SK-N-SH (cell line): ENCODE measurements at places on chromosomes 2 and 18. TPM values are rescaled to one million over a fixed set of nuclear protein-coding genes. Genes with fewer than 3 reads are reported as not detected.

Gene STK36
- 53.5 and 83.2 TPM in 2 replicates for polyA plus RNA-seq

Gene SLC66A3
- polyA plus RNA-seq: 49.0 and 53.9 TPM in 2 replicates

DNA sequence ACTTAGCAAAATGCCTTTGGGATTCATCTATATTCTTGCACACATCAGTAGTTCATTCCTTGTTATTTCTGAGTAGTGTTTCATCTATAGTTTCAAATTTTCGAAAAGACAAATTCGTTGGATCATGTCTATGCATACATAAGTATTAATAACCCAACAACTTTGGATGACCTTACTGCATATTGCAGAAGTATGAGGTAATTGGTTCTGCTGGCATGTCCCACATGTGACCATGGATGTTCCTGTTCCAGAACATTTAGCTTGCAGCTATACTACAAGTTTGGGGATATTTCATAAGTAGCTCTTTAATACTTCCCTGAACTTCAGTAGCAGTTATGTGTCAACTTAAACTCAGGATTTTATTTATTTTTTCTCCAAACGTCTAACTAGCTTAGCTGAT is 44.9 kb downstream of the APLF start:
- no peak for DNase-seq

Gene SPATA3
- polyA plus RNA-seq: not detected in 2 replicates

DNA sequence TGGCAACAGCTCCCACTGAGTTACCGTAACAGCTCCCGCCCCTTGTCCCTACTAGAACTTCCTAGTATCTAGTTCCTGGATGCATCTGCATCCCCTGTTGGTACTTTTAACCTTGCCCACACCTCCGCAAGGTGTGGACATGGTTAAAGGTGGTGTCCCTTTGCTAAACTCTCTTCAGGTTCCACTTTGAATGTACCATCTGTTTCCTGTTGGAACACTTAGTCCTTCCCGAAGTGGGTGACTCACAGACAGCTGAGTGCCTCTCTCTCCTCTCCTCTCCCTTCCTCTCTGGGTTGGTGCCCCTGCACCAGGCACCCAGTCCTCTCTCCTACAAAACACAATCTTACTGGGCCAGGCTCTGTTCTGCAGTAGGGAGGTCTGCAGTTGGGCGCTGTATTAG is 19.6 kb upstream of the REL start:
- DNase-seq: no peak

Gene CHRNA1
- 0.02 and 0.08 TPM in 2 replicates for polyA plus RNA-seq

Gene IGFBP2
- polyA plus RNA-seq: 668 and 695 TPM in 2 replicates

- DNase-seq: no peak
These were observed 295.7 kb downstream of the XIRP2 start for GRCh38 chr2:167183931-167184330.

Gene CHRNG
- not detected in 2 replicates for polyA plus RNA-seq

Gene ANKRD62
- polyA plus RNA-seq: not detected in 2 replicates

DNA sequence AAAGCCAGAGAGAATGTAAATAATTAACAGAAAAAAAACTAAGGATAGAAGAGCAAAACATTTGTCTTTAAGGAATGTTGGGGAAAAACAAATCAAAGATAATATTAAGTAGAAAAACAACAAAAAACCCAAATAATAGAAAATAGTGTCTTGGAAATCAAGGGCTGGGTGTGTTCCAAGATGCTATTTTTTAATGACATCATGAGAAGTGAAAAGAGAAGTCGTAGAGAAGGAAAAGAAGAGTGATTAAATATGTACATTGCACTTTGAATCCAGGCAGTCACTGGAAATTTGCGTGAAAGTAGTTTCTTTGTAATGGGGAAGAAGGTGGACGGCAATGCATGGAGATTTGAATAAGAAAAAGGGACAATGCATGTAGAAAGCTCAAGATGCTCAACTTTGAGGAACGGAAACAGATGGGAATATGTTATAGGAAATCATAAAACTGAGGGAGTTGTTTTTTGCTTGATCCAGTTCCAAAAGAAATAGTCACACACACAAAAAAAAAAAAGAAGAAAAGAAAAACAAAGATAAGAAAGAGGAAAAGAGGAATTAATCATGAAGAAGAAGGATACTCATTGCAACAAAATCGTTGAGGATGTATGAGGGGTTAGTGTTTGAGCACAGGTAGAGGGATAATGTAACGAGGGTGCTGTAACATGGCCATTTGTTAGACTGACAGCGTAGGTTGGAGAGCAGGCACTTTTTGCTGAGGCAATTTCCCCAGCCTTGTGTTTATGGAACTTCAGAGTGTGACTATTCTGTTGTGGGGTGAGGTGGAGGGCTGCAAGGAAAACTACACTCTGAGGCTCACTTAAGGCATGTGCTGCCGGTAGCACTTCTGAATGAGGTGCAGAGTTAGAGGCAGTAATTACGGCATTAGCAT is 184.1 kb downstream of the CALCRL start:
- DNase-seq: no peak

DNA sequence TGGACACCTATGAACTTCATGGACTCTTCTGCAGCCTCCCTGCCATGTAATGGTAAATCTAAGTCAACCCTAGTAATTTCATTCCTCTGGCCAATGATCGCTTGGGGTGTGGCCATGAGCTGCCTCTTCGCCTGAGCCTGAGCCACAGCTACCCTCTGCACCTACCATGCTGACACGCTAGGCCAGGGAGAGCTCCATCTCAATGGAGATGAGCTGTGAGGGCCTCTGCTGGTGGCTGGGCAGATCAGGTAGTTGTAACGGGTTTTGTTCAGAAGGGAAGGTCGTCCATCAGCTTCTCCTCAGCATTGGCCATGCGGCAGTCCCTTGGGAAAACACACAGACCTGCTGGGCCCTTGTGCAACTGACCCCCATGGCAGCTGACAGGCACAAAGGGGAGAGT is 24.4 kb downstream of the MPHOSPH10 start:
- no peak for DNase-seq

Gene PLA2R1
- not detected in 2 replicates for polyA plus RNA-seq

GRCh38 chr2:39356922-39357639 is 80.0 kb downstream of the MAP4K3 start:
- peak; percentile 14 for DNase-seq

- DNase-seq: no peak
These were observed 176.1 kb downstream of the INSIG2 start for GRCh38 chr2:118264232-118264990.

- DNase-seq: no peak
These were observed 153.6 kb upstream of the CBLN2 start for GRCh38 chr18:72697706-72698105.

GRCh38 chr2:144430722-144431391 is 89.1 kb downstream of the ZEB2 start:
- DNase-seq: peak; percentile 8

GRCh38 chr18:57475903-57476302 is 40.7 kb downstream of the ONECUT2 start:
- no peak for DNase-seq

DNA sequence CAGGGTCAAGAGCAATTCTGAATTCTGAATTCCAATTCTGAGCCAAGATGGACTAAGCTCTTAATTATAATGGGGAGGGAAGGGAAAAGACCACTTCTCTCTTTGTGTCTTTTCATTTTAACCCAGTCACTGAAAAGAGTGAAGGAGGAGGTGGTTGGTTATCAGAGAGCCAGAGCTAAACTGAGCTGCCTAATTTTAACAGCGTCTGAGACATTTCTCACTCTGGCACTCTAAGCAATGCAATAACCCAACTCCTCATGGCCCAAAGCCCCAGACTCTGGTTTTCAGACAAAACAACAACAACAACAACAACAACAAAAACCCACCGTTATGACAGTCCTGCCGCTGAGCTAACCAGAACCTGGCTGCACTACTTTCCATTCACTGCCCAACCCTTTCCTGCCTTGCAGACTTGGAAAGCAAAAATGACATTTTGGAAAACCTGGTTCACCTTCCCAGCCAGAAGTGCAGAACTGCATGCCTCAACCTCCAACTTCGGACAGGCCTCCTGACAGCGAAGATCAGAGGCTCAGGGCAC is 1.0 kb downstream of the CHST10 start:
- no peak for DNase-seq

Gene BOLL
- not detected in 2 replicates for polyA plus RNA-seq

- DNase-seq: no peak
These were observed 539.0 kb downstream of the ARHGAP15 start for GRCh38 chr2:143668234-143668633.

- DNase-seq: no peak
These were observed 33.4 kb upstream of the SKOR2 start for GRCh38 chr18:47284721-47285395.

- no peak for DNase-seq
These were observed 36.9 kb upstream of the RAB31 start for GRCh38 chr18:9671214-9671613.

DNA sequence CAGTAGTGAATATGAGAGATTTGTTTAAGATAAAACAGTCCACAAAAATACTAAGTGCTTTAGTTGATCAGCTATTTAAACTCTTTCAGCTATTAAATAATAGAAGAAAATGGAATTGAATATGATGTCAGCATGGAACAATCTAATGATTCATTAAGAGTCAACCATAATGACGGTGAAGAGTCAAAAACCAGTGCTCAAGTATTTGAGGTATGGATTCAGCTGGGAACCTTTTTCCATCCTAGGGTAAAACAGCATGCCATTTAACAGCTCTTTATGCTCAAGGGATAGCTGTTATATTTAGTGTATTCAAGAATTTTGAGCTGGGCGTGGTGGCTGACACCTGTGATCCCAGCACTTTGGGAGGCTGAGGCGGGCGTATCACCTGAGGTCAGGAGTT is 29.7 kb downstream of the CARF start:
- DNase-seq: no peak

- DNase-seq: no peak
These were observed 133.2 kb downstream of the NAPG start for GRCh38 chr18:10659000-10659399.

Gene SLC16A14
- 0.73 and 0.90 TPM in 2 replicates for polyA plus RNA-seq

DNA sequence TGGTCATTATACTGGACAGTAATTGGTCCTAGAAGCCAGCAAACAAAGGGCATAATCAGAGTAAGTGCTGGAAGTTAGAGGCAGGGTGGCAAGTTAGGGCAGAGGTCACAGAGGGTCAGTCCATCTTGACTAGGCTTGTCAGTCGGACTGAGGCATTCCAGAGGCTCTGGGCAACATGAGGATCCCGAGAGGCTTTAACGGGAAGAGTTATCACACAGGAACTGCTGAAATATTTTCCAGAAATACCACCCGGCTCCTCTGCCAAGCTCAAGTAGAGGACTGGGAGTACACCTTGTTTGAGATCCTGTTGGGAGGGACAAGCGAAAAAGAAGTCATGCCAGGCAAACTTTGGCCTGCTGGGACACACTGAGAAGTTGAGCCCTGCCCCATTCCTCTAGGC is 13.7 kb downstream of the C2orf81 start:
- no peak for DNase-seq

Gene IL1R2
- polyA plus RNA-seq: 0.16 and 0.49 TPM in 2 replicates

Gene PLEKHM3
- 1.9 and 2.1 TPM in 2 replicates for polyA plus RNA-seq

DNA sequence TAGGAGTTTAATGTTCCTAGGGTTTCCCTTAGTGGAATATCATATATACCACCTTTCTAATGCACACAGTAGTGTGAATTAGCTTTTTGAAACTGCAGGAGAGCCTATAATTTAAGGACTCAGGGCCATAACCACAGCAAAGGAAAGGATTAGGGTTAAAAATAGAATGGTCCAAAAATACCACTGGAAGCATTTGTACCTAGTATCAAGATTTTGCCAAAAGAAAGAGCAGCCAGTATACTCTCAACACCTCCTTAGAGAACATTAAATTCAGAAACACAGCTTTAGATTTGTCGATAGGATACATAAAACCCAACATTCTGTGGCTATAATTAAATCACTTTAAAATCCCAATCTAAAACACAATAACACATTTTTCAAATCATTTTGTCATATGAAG is 634.9 kb downstream of the EPHA4 start:
- no peak for DNase-seq

DNA sequence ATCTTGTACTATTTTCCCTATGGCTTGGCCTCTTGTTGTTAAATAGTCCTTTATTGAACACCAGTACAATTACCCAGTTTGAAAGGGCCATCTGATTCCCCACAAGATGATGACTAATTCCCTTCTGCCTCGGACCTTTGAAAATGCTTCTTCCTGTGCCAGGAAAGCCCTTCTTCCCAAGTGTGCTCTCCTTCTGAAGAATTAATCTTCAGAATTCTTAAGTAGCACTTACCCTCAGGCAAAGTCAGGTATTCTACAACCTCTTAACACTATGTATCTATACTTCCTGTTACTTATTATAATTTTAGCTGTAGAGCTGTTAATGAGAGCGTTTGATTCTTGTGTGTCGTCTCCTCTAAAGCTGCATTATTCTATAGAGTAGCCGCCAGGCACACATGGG is 28.6 kb upstream of the MEX3C start:
- DNase-seq: no peak

DNA sequence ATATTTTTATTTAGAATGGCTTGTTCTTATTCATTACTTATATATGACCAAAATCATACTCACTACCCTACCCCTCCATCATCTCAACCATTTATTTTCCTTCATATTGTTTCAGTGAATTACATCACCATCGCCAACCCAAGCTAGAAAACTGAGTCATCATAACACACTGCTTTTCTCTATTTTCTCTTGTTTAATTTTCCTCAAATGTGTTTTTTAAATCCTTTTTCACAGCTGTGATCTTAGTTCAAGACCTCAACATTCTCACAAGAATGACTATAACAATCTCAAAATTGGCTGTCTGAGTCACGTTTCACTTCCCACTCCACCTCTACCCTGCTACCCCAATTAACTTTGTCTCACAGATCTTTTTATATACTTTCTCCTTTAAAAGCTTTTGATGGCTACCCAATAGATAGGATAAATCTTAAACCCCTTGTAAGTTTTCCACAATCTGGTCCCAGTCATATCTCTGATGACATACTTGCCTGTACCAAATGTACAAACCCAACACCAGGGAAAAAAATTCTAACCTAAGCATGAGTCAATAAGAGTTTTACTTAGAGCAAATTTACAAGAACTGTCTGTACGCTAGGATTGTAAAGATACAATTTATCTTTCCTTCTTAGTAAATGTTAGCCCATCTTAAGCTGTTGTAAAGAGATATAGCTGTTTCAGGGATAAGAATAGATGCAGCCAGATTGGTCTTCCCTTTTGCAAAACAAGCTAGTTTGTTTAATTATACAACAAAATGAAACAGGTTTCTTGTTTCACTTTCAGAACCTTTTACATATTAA is 635.1 kb upstream of the SLC39A10 start:
- DNase-seq: no peak

Gene RNF103
- 7.0 and 8.8 TPM in 2 replicates for polyA plus RNA-seq

DNA sequence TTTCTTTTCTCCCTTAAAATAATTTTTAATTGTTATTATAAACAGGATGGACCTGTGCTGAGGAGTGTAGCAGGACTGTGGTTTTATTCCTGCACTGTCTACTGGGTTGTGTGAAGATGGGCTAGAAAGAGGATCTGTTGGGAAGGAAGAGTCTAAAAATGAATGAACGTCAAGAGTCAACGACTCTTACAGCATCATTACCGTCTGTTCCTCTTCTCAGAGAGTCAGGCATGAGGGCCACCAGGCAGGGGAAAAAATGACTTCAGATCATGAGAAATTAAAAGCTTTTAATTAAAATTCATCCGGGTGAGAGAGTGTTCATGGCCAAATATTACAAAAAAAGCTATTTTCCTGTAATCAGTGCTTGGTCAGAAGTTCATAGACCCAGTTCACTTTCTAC is 32.6 kb downstream of the SRSF7 start:
- DNase-seq: no peak
